ENCODE measurements at places on chromosomes 7 and 10.

DNA sequence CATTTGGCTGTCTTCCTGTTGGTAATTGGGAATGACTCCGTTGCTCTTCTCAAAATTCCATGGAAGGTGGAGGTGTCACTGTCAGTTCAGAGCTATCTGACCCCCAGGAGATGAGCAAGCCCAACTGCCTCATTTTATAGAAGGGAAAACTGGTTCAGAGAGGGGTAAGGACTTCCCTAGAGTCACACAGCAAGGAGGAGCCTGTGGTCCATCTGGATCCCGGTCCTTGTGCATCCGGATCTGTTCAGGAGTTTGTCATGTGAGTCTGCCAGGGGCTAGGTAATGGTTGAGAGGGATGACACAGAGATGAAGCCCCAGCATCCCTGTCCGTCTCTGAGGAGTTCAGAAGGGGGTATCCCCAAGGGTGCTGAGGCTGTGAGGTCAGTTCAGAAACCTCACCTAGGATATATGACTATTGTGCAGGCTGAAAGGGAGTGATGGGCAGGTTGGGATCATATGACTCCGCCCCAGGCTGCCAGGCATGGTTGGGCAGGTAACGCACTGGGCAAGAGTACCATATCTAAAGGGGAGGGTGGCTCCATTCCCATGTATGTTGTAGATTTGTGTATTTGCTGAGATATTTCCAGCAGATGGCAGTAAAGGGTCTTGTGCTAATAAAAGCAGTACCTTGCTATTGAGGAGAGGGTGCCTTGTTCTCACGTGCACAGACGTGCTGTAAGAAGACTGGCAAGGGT lies 16.0 kb upstream of the SLC29A3 start:
- no peak for DNase-seq

DNA sequence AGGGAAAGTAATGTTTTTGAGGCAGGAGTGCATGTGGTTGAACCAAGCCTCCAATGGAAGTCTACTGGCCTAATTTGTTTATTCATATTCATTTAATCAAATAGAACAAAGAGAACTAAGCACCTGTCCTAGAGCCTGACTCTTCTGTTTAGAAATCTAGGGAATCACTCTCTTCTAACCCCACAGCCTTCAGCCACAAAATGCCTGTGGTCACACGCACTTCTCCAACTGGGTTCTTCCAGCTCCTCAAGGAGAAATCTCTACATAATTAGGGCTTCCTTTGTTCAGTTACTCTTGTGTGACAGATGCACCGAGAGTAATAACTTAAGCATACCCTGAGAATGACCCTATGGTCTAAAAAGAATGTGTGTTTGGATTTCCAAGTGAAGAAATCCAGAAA lies 133.7 kb upstream of the NAMPT start:
- no peak for DNase-seq

GRCh38 chr10:101227429-101228152 lies 1.7 kb downstream of the LBX1 start:
- DNase-seq: no peak

DNA sequence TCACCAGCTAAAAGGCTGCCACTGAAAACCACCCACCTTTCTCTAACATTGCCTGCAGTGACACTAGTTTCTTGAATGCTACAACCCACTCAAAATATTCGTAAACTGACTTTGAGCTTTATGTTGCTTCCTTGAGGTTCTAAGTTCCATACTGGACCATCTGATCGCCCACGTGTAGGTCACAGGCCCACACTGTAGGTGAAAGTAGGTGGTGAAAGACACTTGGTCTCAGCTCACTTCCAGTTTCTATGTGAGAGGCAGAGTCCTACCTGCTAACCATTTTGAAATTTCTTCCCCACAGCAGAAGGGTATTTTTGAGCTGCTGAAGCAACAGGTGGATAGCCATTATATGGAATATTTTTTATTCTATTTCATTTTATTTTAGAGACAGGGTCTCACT lies 97.3 kb downstream of the MYO3A start:
- no peak for DNase-seq

DNA sequence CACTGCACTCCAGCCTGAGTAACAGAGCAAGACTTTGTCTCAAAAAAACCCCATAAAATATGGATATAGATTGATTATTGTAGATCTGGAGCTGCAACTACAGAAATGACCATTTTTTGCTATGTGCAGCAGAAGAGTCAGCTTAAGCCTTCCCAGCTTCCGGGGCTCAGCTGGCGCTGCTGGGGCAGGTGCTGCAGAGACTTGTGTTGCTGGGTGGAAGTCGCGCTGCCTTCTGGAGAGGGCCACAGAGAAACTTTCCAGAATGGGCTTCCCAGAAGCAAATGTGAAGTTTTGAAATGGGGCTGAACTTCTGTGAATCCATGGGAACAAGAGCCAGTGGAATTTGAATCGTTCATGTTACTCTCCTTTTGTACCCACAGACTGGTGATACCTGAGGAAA lies 37.3 kb upstream of the RSBN1L start:
- no peak for DNase-seq

DNA sequence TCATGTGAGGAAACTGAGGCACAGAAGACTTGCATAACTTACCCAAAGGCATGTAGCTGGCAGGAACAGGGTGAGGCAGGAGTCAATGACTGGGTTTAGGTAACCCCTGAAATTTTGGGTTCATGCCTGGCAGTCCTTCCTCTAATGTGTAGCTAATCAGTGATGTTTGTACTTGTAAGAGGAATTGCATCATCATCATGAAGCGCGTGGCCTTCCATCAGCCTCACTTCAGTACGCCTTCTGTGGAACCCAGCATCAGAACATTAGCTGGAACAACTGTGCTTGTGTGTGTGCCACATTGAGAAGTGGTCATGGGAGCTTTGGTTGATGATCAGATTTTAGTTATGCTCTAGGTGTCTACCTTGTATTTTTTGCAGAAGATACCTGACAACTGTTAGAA lies 18.2 kb upstream of the STMP1 start:
- DNase-seq: no peak

DNA sequence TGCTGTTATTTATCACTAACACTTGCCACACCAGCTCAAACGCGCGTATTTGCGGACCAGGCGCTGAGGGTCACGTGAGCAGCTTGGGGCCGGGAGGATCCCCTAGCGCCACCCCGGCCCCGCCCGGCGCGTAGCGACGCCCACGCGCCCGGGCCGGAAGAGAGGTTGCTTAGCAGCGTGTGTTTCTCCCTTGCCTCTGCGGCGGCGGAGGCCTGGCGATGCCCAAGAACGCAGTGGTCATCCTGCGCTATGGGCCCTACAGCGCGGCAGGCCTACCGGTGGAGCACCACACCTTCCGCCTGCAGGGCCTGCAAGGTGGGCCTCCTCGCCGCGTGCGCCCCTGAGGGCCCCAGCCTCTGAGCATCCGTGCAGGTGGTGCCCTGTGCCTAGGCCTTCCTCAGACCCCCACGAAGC lies at the start of gene C10orf53:
Gene C10orf53, plus strand, starts transcription at position 172 of the 414 bp plus-strand sequence. Its CDS starts 47 bp downstream, at position 219.
- no peak for DNase-seq

DNA sequence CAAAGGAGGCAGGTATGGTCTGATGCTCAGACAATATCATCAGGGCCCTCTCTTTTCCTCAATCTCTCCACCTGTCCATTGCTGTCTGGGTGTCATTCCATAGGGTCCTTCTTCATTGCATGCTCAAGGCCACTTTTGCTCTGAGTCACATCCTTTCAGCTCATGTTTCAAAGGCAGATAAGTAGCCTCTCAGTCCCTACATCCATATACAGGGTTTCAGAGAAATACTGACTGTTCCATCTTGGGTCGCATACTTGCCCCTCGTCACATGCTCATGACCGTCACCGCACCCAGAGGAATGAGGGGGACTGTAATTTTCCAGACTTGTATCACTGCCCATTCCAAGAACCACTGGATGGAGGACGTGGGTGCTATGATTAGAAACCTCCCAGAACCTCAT lies 93.4 kb downstream of the FAM107B start:
- DNase-seq: no peak

- DNase-seq: no peak
Observed at GRCh38 chr10:31705136-31705535, 223.5 kb downstream of the ARHGAP12 start.

DNA sequence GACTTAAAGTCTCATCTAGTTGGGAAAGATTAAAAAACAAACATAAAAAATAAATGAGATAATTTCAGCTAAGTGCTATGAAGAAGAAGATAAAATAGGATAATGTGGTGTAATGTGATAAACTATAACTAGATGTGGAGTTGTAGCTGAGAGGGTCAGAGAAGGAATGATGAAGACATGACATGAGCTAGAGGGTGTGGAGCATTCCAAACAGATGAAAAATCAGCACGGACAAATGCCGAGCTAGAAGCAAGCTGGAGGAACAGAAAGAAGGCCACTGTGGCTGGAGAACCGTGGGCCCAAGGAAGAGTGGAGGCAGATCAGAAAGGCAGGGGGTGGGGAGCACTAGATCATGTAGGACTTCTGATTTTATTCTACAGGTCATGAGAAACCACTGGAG lies 70.6 kb downstream of the CDK6 start:
- no peak for DNase-seq
